Hair follicle dermal papilla cell (primary cell): ENCODE measurements at places on chromosomes 7 and 10. TPM values are rescaled to one million over a fixed set of nuclear protein-coding genes. Genes with fewer than 3 reads are reported as not detected.

The SUN3 gene
- not detected in 2 replicates for total RNA-seq

The GPR146 gene
- 1.2 and 1.6 TPM in 2 replicates for total RNA-seq

The NOD1 gene
- total RNA-seq, result 6.8 and 12.2 TPM in 2 replicates

The NAPEPLD gene
- total RNA-seq, result 8.6 and 9.2 TPM in 2 replicates

The FBXW4 gene
- 69.3 and 70.8 TPM in 2 replicates for total RNA-seq

The MBL2 gene
- not detected in 2 replicates for total RNA-seq

The OR2A7 gene
- total RNA-seq, result 1.1 and 1.3 TPM in 2 replicates

The TMEM139 gene
- total RNA-seq, result not detected in 2 replicates

The POP7 gene
- total RNA-seq, result 23.5 and 23.7 TPM in 2 replicates

The DHX32 gene
- total RNA-seq, result 31.6 and 35.2 TPM in 2 replicates

The PROSER2 gene
- total RNA-seq, result 0.65 TPM in 1 of 2 replicates, not detected in the other

The FAM241B gene
- total RNA-seq, result not detected in 2 replicates

The FOXP2 gene
- 13.1 and 20.8 TPM in 2 replicates for total RNA-seq

The GALNT17 gene
- 0.49 and 0.97 TPM in 2 replicates for total RNA-seq

The VPS37D gene
- 3.6 and 6.2 TPM in 2 replicates for total RNA-seq

The LRGUK gene
- 0.36 and 0.49 TPM in 2 replicates for total RNA-seq

The C7orf33 gene
- not detected in 2 replicates for total RNA-seq

The NXPH1 gene
- not detected in 2 replicates for total RNA-seq

The CPN1 gene
- not detected in 2 replicates for total RNA-seq

The ARHGAP21 gene
- 240 and 270 TPM in 2 replicates for total RNA-seq

The ACTL6B gene
- total RNA-seq, result not detected in 2 replicates

The CALML5 gene
- not detected in 2 replicates for total RNA-seq

The HOGA1 gene
- 1.5 and 1.6 TPM in 2 replicates for total RNA-seq

The CLEC2L gene
- total RNA-seq, result not detected in 2 replicates

The TDRD1 gene
- total RNA-seq, result 3.3 and 4.7 TPM in 2 replicates

The NUTM2A gene
- total RNA-seq, result 0.12 and 0.49 TPM in 2 replicates

The IRF5 gene
- total RNA-seq, result 0.16 TPM in 1 of 2 replicates, not detected in the other

The PCLO gene
- total RNA-seq, result 0.12 and 0.32 TPM in 2 replicates

The FKBP14 gene
- 27.2 and 34.6 TPM in 2 replicates for total RNA-seq

The DEPP1 gene
- 24.9 and 35.7 TPM in 2 replicates for total RNA-seq
